ENCODE measurements at places on chromosomes 7 and 10.

DNA sequence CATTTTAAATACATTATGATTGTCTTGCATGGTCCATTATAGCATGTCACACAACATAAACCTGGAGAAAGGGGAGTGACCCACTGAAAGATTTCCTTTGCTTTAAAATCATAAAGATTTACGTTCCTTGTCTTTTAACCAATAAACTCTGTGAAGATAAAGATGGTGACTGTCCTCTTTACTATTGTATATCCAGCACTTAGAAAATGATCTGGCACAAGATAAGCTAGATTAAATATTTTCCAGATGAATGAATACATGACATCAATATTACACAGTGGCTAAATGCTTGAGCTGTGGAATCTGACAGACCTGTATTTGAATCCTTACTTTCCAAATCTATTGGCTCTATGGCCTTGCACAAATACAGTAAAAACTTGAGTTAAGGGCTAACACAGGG is 938.4 kb downstream of the SORCS1 start:
- H3K36me3 ChIP-seq = no peaks in the 10 kb centered on the region
- H3K27me3 ChIP-seq = no peaks in the 10 kb centered on the region
- no peak overlapping the region for H3K4me3 ChIP-seq
- ATAC-seq = no peak
- H3K4me1 ChIP-seq = no peaks in the 10 kb centered on the region

GRCh38 chr7:50534690-50535290 is 30.4 kb downstream of the DDC start:
- no peak overlapping the region for H3K4me3 ChIP-seq
- peaks cover 10% of the 10 kb centered on the region for H3K27me3 ChIP-seq
- no peak for ATAC-seq
- H3K4me1 ChIP-seq = peaks cover 6% of the 10 kb centered on the region
- H3K27ac ChIP-seq = no peak overlapping the region
- no peaks in the 10 kb centered on the region for H3K36me3 ChIP-seq

- H3K27ac ChIP-seq = no peak overlapping the region
- no peaks in the 10 kb centered on the region for H3K36me3 ChIP-seq
- H3K4me1 ChIP-seq = peaks cover 11% of the 10 kb centered on the region
- H3K4me3 ChIP-seq = no peak overlapping the region
- H3K27me3 ChIP-seq = no peaks in the 10 kb centered on the region
Measured at GRCh38 chr10:79418274-79418673, 27.1 kb downstream of the ZCCHC24 start.

- H3K4me1 ChIP-seq = peaks cover 6% of the 10 kb centered on the region
- H3K27me3 ChIP-seq = peaks cover 24% of the 10 kb centered on the region
- no peak for ATAC-seq
- no peak overlapping the region for H3K4me3 ChIP-seq
- H3K27ac ChIP-seq = no peak overlapping the region
- no peaks in the 10 kb centered on the region for H3K36me3 ChIP-seq
Measured at GRCh38 chr10:5543623-5544022, 18.9 kb downstream of the CALML3 start.

DNA sequence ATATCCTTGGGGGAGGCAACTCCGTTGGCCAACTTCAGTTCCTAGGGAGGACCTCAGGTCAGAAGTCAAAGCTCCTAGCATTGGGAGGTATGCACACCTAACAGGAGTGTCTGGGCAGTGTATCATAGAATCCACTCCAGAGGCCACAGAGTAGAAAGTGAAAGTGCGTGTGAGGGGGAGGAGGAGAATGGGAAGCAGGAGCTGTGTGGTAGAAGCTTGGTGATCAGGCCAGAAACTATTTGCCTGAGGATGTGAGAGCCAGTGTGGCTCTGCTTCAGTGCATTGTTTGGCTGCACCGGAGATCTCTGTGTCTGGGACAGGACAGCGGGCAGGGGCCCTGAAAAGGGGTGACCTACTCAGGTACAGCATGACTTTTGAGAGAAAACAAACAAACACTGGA is 557.4 kb upstream of the VSTM2A start:
- ATAC-seq = no peak
- H3K4me1 ChIP-seq = no peaks in the 10 kb centered on the region
- H3K27me3 ChIP-seq = no peaks in the 10 kb centered on the region
- H3K27ac ChIP-seq = no peak overlapping the region

- no peak for ATAC-seq
- no peaks in the 10 kb centered on the region for H3K36me3 ChIP-seq
- no peak overlapping the region for H3K4me3 ChIP-seq
- no peaks in the 10 kb centered on the region for H3K27me3 ChIP-seq
Measured at GRCh38 chr10:60978287-60979115, 34.5 kb upstream of the RHOBTB1 start.

- no peak overlapping the region for H3K27ac ChIP-seq
- no peaks in the 10 kb centered on the region for H3K4me1 ChIP-seq
- no peak overlapping the region for H3K4me3 ChIP-seq
- peaks cover 49% of the 10 kb centered on the region for H3K27me3 ChIP-seq
- no peaks in the 10 kb centered on the region for H3K36me3 ChIP-seq
- ATAC-seq = no peak
Measured at GRCh38 chr7:55099066-55099820, 80.4 kb downstream of the EGFR start.

GRCh38 chr10:49534670-49535381 is 4.1 kb downstream of the ERCC6 start:
- peak overlapping the region; percentile 96 for H3K27ac ChIP-seq
- peak overlapping the region; percentile 68 for H3K4me3 ChIP-seq
- peaks cover 45% of the 10 kb centered on the region for H3K36me3 ChIP-seq
- H3K27me3 ChIP-seq = no peaks in the 10 kb centered on the region

- ATAC-seq = no peak
- H3K27ac ChIP-seq = no peak overlapping the region
- peaks cover 51% of the 10 kb centered on the region for H3K27me3 ChIP-seq
- peaks cover 7% of the 10 kb centered on the region for H3K4me1 ChIP-seq
- H3K36me3 ChIP-seq = no peaks in the 10 kb centered on the region
Measured at GRCh38 chr10:11875494-11876281, 52.5 kb downstream of the PROSER2 start.

DNA sequence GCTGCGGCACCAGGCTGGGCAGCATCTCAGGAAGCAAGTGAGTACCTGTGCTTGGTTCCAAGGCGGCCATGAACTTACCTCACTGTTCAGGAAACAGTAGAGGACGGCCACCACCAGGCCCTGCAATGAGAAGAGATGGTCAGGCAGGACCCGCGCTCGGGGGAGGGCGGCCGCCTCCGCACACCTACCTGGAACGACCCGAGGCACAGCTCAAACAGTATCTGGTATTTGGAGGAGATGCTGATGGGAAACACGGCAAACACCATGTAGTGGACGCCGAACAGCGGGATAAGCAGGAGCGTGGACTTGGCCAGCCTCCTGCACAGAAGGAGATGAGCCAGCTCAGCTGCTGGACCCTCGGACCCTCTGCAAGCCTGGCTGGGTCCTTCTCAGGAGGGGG is 112.9 kb downstream of the VIPR2 start:
- peaks cover 67% of the 10 kb centered on the region for H3K27me3 ChIP-seq
- no peak overlapping the region for H3K27ac ChIP-seq
- no peak for ATAC-seq
- peaks cover 8% of the 10 kb centered on the region for H3K4me1 ChIP-seq
- no peak overlapping the region for H3K4me3 ChIP-seq

DNA sequence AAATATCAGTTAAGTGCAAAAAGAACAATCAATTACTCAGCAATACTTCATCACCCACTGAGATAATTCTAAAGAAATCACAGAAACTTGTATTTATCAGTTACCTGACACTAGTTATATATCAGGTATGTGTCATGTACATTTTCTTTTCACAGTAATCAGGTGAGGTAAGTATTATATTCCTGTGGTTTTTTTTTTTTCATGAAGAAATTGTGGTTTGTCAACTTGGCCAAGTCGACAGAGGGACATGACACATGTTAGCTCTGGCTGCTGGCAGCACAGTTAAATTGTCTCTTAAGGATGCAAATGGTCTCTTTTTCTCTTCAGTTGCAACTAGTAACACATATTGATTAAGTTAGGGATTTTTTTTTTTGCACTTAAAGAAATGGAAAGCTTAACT is 13.7 kb upstream of the GPR141 start:
- peaks cover 55% of the 10 kb centered on the region for H3K27me3 ChIP-seq
- no peak for ATAC-seq
- H3K27ac ChIP-seq = no peak overlapping the region
- H3K36me3 ChIP-seq = no peaks in the 10 kb centered on the region
- no peak overlapping the region for H3K4me3 ChIP-seq

- ATAC-seq = no peak
- H3K27me3 ChIP-seq = peaks cover 34% of the 10 kb centered on the region
- H3K4me3 ChIP-seq = no peak overlapping the region
- no peaks in the 10 kb centered on the region for H3K36me3 ChIP-seq
- no peak overlapping the region for H3K27ac ChIP-seq
Measured at GRCh38 chr10:78408671-78409472, 375.2 kb downstream of the RPS24 start.

DNA sequence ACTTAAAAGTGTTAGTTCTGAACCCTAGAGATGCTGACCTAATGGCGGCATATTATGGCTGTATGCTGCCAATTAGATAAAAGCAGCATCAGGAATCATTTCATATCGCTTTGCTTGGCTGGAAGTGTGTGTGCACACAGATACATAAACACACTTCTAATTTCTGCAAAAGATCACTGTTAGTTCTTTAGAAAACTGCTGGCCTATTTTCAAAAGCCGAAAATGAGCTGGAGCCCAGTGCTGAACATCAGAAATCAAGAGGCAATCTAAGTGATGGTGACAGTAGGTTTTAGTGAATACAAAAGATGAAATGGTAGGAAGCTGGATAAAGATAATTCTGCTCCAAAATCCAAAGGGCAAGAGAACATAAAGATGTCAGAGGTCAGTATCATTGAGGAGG is 745.8 kb upstream of the LRRTM3 start:
- H3K27ac ChIP-seq = no peak overlapping the region
- no peak overlapping the region for H3K4me3 ChIP-seq
- no peak for ATAC-seq

GRCh38 chr7:155414547-155415492 is 43.1 kb upstream of the EN2 start:
- H3K27me3 ChIP-seq = peaks cover 60% of the 10 kb centered on the region
- H3K27ac ChIP-seq = no peak overlapping the region
- no peak for ATAC-seq
- no peaks in the 10 kb centered on the region for H3K36me3 ChIP-seq
- no peak overlapping the region for H3K4me3 ChIP-seq

GRCh38 chr10:100894589-100895294 is 18.0 kb upstream of the SLF2 start:
- H3K36me3 ChIP-seq = no peaks in the 10 kb centered on the region
- no peak for ATAC-seq
- H3K4me3 ChIP-seq = no peak overlapping the region
- peaks cover 42% of the 10 kb centered on the region for H3K27me3 ChIP-seq

GRCh38 chr7:33946094-33946699 is 40.9 kb downstream of the BMPER start:
- no peak overlapping the region for H3K27ac ChIP-seq
- no peaks in the 10 kb centered on the region for H3K36me3 ChIP-seq
- H3K4me3 ChIP-seq = no peak overlapping the region
- ATAC-seq = no peak

DNA sequence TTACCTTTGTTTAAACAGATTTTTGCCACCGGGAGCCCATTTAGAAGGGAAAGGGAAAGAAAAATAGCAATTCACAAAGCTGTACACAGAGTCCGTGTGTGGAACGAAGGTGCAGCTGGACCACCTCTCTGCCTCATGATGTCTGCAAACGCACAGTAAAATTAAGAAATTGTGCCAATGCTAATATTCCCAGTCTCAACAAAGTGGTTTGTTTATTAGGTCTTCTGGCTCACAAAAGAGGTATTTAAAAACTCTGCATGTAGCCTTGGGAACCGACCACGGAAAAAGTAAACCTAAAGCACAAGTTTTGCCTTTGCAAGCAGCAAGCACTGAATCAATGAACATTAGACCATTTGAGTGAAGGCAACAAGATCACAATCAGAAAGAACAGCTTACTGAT is 57.7 kb downstream of the CREB3L2 start:
- H3K4me3 ChIP-seq = no peak overlapping the region
- no peak overlapping the region for H3K27ac ChIP-seq
- no peaks in the 10 kb centered on the region for H3K27me3 ChIP-seq
- ATAC-seq = no peak
- H3K4me1 ChIP-seq = no peaks in the 10 kb centered on the region

DNA sequence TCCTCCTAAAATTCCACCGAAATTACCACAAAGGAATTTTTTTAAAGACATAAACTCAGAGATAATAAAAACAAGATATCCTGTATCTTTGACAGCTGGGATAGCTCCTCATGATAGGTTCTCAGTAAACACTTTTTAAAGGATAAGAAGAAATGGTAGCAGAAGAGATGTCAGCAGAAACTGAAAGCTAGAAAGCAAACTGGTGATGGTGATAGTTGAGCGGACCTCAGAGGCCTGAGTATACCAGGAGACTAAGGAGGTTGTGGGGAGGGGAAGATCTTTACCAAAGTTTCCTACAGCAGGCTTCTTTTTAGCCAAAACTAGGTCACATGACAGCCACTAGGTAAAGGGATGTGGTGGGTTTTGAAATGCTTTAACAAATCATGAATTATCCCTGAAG is 22.5 kb downstream of the PCGF5 start:
- ATAC-seq = no peak
- H3K27me3 ChIP-seq = no peaks in the 10 kb centered on the region
- peaks cover 10% of the 10 kb centered on the region for H3K36me3 ChIP-seq
- H3K4me1 ChIP-seq = peaks cover 17% of the 10 kb centered on the region
- no peak overlapping the region for H3K4me3 ChIP-seq

DNA sequence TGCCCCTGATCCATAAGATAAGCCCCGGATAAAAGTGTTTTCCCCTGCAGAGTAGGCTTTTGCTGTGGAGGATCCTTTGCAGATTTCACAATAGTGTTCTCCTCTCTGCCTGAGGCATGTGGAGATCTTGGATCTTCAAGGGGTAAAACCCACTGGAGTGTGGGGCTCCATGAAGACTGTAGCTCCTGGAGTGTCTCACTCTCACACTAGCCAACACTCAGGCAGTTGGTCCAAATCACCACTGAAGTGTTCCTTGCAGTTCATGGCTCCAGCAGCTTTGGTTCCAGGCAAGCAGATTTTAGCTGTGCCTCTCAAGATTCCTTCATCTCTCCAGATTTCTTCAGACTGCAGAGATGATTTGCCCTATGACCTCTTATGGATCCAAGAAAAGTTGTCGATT is 665.3 kb downstream of the TNS3 start:
- no peaks in the 10 kb centered on the region for H3K36me3 ChIP-seq
- H3K4me3 ChIP-seq = no peak overlapping the region
- ATAC-seq = no peak
- no peak overlapping the region for H3K27ac ChIP-seq
- no peaks in the 10 kb centered on the region for H3K27me3 ChIP-seq
- H3K4me1 ChIP-seq = no peaks in the 10 kb centered on the region
